ENCODE measurements at places on chromosomes 13 and 19.
A peak's percentile ranks its signal among the peaks of the same experiment; 100 is the strongest.

- DNase-seq, result no peak
These were observed 229.6 kb downstream of the ZIC5 start for GRCh38 chr13:99741960-99742359.

- DNase-seq, result no peak
These were observed 23.5 kb downstream of the ZNF180 start for GRCh38 chr19:44476559-44477408.

DNA sequence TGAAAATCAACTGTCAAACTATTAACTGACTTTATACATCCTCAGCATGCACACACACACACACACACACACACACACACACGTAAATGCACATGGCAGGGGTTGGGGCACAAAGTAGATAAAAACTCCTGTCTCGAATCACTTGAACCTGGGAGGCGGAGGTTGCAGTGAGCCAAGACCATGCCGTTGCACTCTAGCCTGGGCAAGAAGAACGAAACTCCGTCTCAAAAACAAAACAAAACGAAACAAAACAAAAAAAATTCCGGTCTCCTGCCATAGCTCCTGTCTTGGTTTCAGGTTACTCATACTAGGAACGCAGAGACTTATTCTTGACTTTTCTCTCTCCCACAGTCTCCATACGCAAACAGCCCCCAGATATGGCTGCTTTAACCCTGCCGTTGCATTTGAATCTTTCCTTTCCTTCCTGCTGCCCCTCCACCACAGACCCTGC is 148.9 kb downstream of the SHISA2 start:
- no peak for DNase-seq

- DNase-seq, result no peak
These were observed 2.0 kb upstream of the USF2 start for GRCh38 chr19:35266520-35267352.

GRCh38 chr19:40286971-40287421 is 1.9 kb upstream of the AKT2 start:
- DNase-seq, result no peak

DNA sequence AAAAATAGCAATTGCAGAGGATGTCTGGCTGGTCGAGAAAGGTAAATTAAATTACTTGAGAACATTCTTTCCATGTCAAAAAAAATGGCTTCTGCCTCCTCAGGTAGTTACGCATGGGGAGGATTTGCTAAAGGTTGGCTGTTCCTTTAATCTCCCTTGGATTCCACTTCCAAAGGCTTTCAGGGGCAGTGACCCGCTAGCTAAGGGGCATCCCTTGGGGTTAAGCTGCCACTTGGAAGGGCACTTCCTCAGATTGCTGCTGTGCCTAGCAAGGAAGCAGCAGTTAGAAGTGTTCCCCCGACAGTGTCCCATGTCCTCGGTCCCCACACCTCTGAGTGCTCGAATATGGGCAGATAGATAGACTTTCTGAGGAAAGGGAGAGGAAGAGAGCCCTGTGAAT is 108.5 kb downstream of the RGCC start:
- no peak for DNase-seq

DNA sequence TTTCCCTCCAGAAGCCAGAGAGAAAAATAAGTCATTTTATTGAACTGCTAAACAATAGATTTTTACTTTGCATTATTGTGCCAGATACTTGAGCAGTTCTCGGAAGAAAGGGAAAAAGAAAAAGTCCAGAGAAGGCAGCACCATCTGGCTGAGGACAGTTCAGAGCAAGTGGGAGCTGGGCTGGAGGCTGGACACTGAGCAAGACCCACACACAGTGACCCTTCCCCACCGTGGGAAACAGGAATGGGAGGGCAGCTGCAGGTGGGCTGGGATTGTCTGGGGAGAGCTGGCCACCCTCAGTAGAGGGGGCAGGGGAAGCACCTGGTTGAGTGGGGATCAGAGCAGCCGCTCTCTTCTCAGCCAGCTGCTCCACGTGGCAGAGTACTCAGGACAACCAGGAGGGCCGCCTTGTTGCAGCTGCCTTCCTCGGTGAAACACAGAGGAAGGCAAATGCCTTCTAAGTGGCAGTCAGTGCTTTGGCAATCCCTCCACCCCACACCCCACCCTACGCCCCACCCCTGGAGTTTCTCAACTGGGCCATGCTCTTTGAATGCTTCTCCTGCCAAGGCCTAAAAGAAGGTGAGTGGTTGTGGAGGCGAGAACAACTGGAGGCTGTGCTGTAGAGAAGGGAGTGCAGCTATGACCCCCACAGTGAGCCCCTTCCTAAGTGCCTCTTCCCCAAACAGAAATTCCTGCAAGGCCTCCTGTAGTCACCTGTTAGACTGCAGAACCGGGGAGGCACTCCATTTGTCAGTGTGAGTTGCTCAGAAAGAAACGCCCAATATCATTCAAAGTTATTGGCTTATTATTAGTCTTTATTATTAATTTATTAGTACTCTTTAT is 179.3 kb downstream of the ZIC5 start:
- no peak for DNase-seq

- DNase-seq, result peak; percentile 43
These were observed 65.9 kb downstream of the ENOX1 start for GRCh38 chr13:43720780-43721397.

DNA sequence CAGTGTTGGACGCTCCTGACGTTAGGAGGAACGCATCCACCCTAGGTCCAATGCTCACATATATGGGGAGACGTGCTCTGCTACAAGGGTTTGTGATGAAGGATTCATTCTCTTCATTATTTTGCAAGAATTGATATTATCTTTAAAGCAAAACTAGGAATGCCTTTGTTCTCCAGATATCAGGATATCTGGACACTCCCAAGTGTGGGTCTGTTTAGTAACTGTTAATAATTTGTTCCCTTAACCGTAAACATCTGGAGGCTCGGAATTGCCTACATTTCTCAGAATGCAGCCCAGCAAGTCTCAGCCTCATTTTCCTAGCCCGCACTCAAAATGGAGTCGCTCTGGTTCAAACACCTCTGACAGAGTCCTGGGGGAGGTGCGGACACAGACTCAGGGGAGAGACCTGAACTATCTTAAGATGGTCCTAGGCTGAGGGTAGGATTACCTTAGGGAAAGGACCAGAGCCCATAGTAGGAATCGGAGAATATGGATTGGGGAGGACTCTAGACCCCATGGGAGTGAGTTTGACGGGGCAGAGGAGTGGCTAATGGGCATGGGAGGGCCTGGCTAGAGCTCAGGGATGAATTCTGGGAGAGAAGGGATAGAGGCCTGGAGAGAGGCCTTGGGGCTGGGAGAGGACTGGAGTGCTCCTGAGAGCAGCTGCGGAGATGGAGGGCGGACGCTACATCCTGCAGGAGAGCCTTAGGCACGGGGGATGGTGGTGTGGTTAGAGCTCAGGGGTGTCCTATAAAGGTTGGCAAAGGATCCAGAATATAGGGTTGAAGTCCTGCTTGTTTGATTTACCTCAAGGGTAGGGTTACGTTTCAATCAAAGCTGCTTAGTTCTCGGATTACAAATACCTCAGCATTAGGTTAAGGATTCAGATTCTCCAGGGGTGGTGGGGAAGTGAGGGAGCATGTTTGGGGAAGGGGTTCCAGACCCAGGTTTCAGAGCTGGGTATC is 43.2 kb downstream of the ZNF331 start:
- no peak for DNase-seq

- peak; percentile 66 for DNase-seq
These were observed 165.4 kb downstream of the RGCC start for GRCh38 chr13:41622432-41623429.
